IPS-NIHi11 (cell line): ENCODE measurements at places on chromosomes 11 and 22.

- no peak for DNase-seq
Measured at GRCh38 chr11:36053862-36054261, 110.0 kb downstream of the LDLRAD3 start.

DNA sequence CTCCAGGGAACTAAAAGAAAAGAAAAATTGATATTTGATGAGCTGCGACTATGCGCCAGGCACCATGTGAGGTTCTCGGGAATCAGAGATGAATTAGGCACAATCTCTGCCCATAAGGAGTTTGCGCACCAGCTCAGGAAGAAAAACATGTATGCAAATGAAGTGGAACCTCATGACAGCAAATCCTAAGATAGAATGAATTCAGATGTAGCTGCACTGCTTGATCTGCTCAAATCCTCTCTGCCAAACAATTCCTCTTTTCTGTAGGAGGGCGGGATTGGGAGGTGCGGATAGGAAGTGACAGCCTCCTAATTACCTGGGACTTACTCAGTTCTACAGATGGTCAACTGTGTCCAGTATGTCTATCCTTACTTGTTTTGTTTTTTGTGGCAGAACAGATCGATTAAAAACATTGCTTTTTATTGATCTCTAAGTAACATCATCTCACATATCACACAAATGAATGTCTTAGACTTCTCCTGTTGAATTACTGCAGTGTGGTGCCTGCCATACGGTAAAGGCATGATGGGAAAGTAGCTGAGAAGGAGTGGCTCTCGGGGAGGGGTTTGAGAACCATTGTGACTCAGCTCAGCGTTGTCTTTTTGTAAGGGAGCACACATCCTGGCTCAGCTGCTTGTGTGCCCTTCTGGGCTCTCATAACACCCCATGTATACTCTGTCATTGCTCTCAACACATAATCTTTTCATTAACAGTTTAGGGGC, 13.9 kb downstream of the CRTAM start:
- DNase-seq: no peak

DNA sequence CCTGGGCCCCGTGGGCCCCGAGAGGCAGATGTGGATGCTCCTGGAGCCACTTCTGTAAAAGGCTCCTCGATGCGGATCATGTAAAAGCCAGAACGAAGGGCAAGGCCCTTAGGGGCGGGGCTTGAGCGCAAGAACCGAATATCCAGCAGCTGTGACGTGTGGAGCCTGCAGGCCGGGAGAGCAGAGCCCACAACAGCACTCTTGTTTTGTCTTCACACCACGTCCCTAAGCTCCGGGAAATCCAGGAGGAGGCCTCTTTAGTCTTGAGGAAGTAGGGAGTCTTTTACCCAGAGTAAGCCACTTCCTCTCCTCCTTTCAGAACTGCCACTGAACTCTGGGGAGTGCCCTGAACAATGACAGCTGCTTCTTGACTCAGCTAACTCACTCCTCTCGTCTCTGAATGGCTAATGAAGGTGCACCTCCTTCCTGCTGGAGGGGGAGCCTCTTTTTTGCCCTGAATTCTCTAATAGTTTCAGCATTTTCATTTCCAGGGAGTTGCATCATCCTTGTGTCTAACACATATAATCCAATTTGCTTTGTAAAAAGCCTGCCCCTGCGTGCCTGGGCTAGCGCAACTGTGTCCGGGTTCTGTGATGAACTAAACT, 12.5 kb downstream of the L3MBTL2 start:
- DNase-seq: peak; percentile 45

DNA sequence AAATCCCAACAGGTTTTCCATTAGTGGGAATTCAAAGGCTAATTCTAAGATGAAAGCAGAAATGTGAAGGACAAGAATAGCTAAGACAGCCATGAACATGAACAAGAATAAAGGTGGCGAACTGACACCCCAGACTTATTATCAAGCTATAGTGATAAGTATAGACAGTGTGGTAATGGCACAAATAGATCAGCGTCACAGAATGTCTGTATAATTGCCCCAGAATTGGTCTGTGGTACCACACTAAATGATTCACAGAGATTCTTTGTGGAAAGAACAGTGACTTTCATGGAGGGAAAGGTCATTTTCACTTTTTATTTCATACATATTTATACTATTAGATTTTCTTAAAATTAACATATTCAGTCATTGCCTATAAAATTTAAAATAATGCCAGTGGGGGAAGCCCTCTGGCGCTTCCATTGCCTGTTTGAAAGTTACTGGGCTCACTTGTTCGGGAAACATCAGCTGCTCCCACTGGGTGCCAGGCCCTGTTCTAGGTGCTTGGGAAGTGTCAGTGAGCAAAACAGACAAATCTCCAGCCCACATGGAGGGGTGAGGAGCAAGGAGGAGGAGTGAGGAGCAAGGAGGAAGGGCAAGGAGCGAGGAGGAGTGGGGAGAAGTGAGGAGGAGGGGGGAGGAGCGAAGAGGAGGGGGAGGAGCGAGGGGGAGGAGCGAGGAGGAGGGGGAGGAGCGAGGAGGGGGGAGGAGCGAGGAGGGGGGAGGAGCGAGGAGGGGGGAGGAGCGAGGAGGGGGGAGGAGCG, 11.3 kb upstream of the NLRP6 start:
- DNase-seq: no peak

DNA sequence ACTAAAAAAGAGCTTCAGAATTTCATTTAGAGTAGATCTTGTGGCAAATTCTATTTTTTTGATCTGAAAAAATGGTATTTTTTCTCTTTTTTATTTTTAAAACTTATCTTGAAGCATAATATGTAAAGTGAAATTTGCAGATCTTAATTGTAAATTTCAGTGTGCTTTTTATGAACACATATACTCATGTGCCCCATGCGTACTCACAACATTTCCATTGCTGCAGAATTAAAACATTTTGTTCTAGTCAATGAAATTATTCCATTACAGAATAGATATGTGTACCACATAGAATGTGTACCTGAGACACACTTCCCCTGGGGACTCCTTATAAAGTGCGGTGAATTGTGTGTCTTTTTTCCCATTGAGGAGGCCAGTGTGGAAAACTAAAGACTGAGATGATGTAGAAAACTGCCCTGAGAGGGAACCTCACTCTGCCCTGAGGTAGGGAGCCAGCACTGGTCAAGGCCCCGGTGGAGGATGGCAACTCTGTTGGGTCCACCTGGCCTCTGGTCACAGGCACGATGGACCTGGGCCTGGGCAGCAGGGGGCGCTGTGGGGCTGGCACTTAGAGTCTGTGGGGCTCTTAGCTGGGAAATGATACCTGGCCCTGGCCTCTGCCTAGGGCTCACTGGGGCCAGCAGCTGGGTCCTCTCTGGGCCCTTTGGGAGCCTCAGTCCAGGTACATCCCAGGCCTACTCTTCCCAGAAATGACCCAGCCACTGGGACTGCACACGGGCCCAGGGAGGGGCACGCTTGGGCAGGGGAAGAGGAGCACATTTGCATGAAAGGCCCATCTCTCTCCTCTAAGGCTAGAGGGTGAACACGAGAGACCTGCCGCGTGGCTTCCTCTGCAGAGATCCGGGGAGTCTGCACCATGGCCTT, 77.9 kb upstream of the TOP3B start:
- peak; percentile 90 for DNase-seq
